ENCODE measurements at places on chromosomes 1 and 21.

- DNase-seq, result no peak
These were observed 138.2 kb downstream of the USH2A start for GRCh38 chr1:216285052-216285451.

DNA sequence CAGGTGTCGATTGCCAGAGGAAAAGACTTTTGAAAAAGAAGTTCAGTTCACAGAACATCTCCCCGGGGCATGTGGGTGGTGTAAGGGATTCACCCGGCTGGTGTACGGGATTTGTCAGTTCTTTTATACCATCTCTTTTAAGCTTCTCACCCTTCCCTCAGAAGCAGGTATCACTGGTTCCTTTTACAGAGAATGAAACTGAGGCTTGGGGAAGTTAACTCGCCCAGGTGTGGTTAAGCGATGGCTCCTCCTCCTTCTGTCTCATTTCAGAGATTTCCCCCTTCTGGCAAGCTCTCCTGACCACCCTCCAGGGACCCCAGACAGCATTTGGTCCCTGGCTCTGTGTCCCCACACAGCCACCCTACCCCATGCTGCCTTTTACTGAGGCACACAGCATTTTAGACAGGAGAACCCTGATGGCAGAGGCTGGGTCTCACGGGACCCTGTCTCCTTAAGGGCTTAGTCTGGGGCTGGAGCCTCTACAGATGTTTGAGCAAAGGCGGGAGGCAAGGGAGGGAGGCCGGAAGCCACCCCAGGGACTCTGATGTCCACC, 2.8 kb upstream of the ECE1 start:
- no peak for DNase-seq

DNA sequence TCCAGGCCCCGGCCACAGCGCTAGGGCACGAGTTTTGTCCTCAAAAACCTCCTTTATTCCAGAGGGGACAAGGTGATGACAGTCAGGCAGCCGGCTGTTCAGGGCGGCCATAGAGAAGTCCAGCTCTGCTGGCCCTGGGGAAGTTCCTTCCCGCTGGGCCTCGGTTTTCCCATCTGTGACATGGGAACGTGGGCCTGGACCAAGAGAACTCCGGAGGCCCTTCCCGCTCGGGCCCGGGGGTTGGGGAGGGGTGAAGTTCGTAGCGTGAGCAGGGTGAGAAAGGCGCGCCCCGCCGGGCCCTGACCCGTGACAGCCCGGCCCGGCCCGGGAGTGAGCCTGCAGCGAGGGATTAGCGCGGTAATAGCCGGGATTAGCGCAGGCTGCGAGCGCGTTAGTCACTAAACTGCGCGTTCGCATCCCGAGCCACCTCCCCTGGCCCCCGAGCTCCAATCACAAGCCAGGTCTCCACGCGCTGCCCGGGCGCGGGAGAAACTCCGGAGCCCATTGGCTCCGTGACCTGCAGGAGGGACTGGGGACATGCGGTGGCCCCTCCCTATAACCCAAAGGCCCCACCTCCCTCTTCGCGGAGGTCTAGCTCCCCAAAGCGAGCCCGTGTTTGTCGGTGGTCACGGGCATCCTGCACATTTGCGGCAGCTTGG, 29.8 kb upstream of the PADI2 start:
- DNase-seq, result no peak

DNA sequence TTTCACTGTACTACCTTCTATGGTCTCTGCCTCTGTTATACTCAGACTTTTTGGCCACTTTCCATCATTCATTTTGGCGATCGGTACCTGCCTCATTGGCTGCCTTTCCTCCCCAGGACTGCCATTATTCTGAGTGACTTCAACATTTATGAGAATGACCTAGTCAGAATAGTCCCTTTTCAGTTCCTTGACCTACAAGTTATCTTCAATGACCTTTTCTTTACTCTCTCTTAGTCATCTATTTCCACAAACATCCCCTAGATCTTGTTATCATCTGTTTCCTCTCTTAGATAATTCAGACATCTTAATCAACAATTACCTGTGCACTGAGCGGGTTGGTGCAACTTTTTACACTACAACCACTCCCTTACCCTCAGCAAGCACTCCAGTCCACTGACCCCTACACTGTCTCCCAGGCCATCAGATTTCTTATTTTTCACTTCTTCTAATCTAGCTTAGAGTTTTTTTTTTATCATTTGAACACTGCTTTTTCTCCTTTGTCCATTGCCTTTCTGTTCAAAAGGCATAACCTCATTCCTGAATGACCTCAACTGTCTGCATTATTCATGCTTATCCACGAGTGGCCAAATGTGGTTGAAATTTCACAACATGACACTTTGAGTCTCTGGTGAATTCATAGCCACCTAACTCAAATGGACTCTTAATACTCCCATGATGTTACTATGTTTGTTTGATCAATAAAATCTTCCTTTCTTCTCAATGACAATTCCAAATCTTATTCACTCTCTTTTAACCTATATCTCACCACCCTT, 112.7 kb downstream of the HMCN1 start:
- DNase-seq, result no peak

DNA sequence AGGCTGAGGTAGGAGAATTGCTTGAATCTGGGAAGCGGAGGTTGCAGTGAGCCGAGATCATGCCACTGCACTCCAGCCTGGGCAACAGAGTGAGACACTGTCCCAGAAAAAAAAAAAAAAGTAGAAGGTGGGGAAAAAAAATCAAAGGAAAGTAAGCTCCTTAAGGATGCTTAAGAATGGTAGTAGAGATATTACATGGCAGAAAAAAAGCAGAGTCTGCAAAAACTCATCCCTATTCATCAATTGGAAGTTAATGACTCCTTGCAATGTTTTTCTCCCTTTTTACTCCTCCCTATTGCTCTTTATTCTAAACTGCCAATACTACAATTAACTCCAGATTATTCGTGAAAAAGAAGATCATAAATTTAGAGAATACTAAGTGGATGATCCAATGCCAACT, 23.4 kb downstream of the ENAH start:
- no peak for DNase-seq

GRCh38 chr1:240652549-240652948, 40.6 kb upstream of the GREM2 start:
- no peak for DNase-seq

- DNase-seq, result no peak
These were observed 36.9 kb upstream of the PSMG1 start for GRCh38 chr21:39220150-39220549.

- no peak for DNase-seq
These were observed 177.8 kb upstream of the KLHDC7A start for GRCh38 chr1:18302788-18303413.

DNA sequence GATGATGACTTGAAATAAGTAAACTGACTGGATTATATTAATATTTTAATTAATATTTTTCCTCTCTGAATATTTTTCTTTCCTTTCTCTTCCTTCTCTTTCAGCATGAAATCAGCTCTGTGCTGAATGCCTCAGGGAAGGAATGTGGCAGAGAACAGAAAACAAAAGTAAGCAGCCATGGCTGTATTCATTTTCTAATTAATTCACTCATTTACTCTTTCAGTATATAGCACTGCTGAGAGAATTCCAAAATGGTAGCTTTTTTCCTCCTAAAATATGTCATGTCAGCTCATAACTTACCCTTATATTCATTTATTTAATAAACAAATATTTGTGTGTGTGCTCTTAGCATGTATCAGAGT, 522.5 kb downstream of the PTPRC start:
- no peak for DNase-seq

GRCh38 chr1:78145105-78145580, 99.4 kb downstream of the GIPC2 start:
- peak; percentile 86 for DNase-seq

DNA sequence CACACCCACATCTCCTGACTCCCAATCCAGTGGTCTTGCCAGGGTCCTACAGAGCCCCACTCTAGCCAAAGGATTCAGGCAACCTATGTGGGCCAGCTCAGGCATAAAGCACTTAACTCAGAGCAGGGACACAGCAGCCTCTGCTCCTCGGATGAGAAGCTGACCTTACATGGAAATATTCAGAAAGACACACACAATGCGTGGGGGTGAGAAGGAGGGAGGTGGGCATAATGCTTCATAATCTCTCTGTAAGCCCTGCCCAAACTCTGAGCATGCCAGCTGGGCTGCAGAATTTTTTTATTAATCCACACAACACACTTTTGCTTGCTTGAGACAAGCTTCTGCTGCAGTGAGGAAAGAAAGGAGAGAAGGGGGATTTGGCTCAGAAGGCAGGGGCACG, 21.6 kb downstream of the KCND3 start:
- DNase-seq, result no peak

- no peak for DNase-seq
These were observed 332.1 kb downstream of the RRAGC start for GRCh38 chr1:38527373-38527966.

DNA sequence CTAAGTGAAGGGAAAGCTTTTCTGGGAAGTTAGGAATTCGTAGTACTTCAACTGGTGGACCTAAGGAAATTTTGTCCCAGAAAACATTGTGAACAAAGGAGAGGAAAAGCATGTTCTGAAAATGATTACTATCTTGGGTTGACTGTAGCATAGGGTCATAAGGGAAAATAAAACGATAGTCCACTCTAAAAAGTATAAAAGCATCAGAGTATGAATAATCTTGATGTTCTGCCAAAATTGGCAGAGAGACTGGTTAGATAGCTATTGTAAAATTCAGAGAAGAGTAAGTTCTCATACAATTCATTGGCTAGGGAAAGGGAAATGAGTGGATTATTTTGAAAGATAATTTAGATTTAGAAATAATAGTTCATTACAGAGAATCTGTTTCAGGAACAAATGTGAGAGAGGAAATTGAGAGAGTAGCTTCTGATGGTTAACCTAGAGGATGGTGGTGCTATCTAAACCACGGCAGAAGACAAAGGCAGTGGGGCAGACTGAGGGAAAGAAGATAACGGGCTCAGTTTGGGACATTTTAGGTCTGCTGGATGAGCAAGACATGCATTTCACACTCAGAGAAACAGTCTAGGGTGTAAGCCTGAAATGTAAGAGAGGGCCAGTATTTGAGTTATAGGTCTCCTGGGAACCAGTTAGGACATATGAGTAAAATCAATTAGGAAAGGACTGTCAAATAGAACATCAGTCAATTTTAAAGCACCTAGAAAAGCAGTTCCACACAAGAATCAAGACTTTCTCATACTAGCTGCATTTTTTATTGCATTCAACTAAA, 799.3 kb upstream of the CXADR start:
- DNase-seq, result no peak

- no peak for DNase-seq
These were observed 3.7 kb downstream of the SEC16B start for GRCh38 chr1:177966199-177966598.

DNA sequence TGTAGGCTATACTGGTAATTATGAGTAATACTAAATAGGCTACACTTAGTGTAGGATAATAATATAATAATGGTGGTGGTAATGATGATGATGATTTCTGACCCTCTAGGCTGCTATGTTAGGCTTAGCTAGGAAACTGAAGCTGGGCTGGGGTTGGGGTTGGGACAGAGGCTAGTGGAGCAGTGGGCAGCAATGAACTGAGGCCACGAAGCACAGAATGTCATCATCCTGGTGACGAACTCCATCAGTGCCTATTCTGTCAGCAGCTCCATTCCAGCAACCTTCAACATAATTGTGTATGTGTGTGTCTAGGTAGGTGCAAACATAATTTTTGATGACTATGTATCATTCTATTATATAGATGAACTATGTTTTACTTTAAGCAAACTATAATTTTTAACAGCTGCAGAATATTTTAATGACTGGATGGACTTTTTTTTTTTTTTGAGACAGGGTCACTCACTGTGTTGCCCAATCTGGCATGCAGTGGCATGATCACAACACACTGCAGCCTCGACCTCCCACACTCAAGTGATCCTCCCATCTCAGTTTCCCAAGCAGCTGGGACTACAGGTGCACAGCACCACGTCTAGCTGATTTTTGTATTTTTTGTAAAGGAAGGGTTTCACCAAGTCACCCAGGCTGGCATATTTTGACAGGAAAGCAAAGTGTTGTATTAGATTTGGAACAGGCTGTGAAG, 12.9 kb upstream of the CLIC4 start:
- DNase-seq, result no peak

DNA sequence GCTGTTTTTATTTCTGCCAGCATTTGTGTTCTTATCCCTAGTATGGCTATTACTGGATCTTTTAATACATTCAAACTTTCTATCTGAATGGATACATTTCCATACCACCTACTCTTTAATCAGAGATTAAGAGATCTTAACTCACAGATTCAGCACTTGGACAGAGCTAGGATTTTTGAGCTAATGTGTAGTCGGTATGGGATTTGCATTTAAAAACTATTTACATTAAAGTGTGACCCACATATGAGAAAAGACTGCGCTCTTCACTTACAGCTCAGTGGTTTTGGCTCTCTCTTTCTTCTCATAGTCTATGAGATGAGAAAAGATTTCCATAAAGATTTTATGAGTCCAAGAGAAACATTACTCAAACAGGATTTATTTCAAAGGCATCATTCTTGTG, 16.4 kb downstream of the HMGB4 start:
- DNase-seq, result no peak

DNA sequence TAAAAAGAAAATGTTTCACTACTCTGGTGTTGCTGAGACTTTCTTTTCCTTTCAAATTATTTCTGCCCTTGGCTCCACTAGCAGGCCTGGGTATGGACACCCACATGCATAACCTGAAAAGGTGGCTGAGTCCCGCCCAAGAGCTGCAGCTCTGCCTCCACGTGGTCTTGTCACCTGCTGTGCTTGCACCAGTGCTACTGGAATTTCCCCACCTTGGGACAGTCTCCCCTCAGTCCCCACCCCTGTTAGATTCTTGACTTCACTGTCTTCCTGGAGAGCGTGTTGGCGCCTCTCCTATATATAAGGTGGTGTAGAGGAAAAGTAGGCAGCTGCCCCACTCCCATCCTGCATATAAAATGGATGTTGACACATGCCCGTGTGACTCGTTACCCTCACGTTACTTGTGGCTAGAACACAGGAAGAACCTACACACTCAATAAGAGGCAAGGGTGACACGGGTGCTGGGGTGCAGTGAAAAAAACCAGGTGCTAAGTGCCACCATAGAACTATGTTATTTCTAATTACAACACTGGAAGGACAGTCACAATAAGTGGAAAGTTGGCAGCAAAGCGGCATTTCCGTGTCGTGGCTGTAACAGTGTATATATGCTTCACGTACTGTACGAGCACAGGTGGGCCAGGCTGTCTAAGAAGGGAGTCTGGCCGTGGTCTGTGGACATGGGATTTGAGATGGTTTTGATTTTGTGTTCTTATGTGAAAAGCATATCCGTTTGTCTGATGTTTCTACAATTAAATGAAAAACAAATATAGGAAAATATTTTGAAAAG, 61.0 kb downstream of the POFUT2 start:
- no peak for DNase-seq

GRCh38 chr1:205739348-205740160, 10.4 kb downstream of the NUCKS1 start:
- no peak for DNase-seq

- DNase-seq, result no peak
These were observed 48.4 kb downstream of the COLGALT2 start for GRCh38 chr1:183989078-183989577.

- no peak for DNase-seq
These were observed 24.1 kb downstream of the METTL13 start for GRCh38 chr1:171805395-171806115.

Data from NCI-H446 treated with DMSO at 0.1 percent for 48 hours (cell line).